ENCODE measurements at places on chromosomes 6 and 20. TPM values are rescaled to one million over a fixed set of nuclear protein-coding genes. Genes with fewer than 3 reads are reported as not detected.

REM1 gene
- total RNA-seq: not detected

- no peak for DNase-seq
Observed at GRCh38 chr6:36578431-36578830, 15.7 kb upstream of the SRSF3 start.

DNA sequence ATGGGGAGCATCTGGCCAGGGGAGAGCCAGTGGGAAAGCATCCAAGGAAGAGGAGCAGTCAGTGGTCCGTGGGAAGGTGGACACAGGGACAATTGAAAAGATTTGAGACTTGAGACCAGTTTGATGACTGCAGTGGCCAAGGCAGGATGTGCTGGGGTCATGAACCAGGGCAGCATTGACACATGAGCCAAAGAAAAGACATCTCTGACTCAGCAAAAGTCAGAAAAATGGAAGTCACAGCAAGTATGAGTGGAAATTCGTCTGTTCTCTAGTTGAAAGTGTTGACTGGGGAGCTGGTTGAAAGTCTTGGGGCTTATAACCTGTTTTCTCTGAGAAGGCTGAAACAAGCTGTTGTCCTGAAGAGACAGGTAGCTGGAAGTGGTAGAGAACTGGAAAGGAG, 31.3 kb downstream of the RAB22A start:
- peak; percentile 68 for DNase-seq

DNA sequence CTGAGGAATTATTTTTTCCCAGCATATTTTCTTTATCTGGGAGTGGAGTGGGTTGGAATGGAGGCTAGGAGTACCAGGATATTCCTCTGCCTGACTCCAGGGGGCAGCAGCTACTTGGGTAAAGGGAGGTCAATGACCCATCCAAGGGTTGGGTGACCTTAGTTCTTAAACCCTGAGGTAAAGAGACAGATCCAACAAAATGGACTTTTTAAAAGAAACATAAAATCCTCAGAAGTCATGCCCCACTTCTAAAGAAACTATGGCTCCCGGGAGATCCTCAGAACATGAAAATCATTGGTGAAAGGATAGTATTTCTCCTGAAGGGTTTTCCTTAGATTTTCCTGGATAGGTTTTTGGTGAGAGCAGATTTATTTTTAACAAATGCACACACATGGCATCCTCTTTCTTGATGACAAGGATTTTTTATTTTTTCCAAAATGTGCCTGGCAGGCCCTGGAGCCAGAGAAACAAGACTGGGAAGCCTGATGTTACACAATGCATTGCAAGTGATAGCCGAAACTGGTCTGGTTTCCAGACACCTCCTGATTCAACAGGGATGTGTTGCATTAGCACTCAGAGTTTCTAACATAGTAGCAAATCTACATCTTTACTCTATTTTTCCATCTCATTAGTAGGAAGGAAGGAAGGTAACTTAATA, 240.9 kb upstream of the BTBD3 start:
- peak; percentile 67 for DNase-seq

DNA sequence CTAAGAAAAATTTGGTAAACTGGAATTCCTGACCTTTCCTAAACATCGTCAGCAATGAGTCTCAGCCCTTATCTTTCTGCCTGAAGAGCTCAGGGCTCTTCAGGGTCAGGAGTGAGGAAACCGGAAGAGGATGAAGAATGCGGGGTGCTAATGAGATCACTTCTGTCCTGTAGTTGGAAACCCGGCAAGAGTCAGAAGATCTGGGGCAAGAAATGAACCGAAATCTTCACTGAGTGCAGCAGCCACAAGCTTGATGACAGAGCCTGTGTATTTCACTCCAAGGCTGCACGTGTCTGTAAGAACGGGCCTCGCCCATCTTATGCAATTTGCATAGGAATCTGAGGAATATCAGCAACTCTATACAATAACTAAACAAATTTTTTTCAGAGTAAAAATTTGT, 60.4 kb upstream of the QKI start:
- peak; percentile 23 for DNase-seq

REPS1 gene
- total RNA-seq: 44.6 TPM

DNA sequence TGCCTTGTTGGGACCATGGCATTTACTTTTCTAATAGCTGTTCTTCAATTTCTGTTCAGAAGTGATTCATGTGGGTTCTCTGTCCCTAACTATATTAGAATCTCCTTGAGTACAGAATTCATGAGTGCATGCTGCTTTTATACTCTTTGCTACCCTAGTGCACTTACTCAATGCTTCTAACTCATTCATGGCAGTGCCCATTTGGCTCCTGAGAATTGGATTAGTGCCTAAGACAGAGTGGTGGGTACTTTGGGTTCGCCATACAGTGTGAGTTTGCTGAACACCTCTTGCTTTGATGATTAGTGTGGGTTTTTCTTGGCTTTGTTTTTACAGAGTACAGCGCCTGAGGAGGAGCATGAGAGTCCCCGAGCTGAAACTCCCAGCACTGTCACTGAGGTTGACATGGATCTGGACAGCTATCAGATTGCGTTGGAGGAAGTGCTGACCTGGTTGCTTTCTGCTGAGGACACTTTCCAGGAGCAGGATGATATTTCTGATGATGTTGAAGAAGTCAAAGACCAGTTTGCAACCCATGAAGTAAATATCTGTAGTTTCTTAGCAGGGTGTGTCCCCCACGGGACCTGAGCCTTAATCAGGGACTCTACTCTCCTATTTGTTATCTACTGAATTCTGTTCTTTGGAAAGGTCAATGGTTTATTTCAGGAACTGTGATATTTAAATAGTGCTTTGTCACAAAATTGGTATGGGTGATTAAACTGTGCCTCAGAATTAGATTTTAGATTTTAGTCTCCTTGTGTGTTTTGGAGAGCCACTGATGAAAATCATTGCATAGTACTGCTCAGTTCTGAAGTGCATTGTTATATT, 150.7 kb downstream of the UTRN start:
- no peak for DNase-seq

DNA sequence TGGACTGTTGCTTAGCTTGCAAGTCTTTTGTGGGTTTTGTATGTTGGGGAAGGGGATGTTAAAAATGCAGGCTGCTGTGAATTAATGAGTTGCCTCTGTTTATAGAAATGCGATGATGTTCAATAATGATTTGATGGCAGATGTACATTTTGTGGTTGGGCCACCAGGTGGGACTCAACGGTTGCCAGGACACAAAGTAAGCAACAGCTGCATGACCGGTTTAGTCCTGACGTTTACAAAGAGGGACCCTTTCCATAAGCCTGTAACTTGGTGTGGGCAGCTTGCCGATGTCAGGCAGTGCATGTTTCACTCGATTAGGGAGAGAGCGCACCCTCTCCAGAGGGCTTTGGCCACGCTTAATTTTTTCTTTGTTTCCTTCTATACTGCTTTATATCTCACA, 1.3 kb downstream of the BTBD3 start:
- no peak for DNase-seq

DNA sequence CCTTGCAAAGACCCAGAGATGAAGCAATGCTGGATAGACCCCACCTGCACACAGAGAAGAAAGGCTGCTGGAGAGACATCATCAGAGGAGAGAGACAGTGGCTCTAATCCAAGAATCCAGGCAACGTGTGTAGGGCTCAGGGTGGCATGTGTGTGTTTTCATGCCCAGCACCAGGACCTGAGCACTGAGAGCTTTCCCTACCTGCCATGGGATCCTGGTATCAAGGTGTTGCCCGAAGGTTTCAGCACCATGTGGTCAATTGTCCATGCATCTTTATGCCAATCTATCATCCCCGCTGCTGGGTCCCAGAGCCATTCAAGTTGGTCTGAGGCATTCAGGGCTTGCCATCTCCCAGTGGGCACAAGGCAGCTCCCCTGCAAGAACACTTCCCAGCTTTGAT, 7.5 kb upstream of the CD93 start:
- no peak for DNase-seq

- no peak for DNase-seq
Observed at GRCh38 chr20:23117738-23118137, 31.6 kb upstream of the CD93 start.

LZTS3 gene
- 8.2 TPM for total RNA-seq

GRCh38 chr6:19530188-19530587, 307.0 kb upstream of the ID4 start:
- no peak for DNase-seq

- no peak for DNase-seq
Observed at GRCh38 chr6:169839493-169839892, 88.1 kb downstream of the ERMARD start.

DNA sequence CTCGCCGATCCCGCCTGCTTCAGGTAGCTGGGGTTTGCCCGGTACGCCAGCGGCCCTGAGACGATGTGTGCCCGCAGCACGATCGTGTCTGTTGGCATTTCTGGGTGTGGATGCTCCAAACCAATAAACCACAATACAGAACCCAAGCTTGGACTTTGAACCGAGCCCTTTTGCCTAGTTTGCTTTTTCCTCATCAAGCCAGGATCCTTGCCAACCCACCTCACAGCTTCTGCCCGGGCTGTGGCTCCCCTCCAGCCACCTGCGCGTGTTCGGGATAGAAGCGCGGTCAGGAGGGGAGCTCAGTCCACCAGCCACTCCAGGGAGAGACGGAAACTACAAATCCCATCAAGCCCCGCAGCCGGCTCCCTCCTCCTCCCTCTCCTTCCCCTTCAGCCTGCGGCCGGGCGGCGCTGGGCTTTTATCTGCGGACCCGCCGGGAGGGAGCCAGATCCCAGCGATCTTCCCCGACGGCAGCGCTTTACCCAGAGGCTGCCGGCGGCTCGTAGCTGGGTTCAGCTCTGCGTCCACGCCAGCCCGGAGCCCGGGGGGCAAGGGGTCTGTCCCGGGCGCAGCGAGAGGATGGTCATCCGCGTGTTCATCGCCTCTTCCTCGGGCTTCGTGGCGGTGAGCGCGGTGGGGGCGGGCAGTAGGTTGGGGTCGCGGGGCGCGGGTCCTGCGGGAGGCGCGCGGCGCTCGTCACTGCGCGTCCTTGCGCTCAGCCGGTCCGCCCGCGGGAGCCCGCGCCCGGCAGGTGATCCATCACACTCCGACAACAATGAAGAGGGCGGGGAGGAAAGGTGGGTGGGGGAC, at the start of gene SH3BGRL2:
TSS of gene SH3BGRL2 (plus strand) at position 447 of the 810 bp plus-strand sequence. CDS start at position 580, 133 bp downstream.
- peak; percentile 80 for DNase-seq

DNA sequence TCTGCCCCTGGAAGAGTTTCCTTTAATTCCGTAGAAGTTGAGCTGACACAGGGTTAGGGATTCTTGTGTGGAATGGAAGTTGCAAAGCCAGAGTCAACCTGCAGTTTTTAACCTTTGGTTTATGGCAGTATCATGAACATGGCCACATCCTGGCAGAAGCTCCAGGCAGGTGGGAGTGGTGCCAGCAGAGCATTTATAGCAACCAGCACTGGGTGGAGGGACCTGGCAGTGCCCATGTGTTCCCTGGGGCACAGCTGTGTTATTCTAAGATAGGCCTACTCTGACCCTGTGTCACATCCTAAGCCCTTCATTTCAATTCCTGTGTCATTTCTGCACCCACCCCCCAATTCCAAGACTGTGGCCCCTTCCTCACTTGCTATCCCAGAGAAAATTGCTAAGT, 26.1 kb upstream of the ZNF831 start:
- no peak for DNase-seq

DNA sequence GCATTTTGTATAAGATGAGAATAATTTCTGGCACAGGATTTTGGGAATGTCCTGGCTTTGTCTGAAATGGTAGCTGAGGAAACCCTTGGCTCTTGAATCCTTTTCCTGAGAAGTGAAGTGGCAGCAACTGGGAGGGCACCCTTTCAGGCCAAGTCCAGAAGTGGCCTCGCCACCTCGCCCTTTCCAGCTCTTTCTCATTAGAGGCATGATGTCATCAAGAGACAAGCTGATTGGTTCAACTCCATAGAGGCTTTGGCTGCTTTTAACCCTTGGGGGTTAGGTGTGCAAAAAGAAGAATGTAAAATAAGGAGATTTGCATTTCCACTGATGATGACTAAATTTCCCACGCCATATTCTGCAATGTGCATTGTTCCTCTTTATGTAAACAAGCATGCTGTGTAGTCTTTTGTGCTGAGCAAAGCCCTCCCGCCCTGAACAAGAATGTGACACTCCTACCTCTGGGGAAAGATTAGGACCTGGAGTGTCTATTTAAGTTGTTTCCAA, 116.5 kb downstream of the TCP11 start:
- peak; percentile 73 for DNase-seq

BMP2 gene
- 6.6 TPM for total RNA-seq

DNA sequence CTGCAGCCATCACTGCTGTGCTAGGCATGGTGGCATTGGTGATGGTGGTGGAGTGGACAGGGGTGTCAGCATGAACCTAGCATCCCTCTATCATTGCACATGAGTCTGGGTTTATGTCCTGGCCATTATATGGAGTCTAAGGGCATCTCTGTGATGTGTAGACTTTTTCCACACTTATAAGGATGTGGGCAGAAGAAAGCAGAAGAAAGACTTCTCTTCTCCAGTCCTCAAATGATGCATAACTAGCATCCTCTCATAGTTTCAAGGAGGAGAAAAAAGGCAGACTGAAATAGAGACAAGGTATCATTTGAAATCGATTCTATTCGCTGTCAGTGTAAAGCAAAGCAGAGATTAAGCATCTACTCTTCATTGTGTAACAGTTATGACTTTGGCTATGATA, 140.0 kb upstream of the ATXN1 start:
- DNase-seq: no peak

- no peak for DNase-seq
Observed at GRCh38 chr20:47493963-47494293, 7.8 kb upstream of the NCOA3 start.

TRERF1 gene
- total RNA-seq: 6.2 TPM

OR2J3 gene
- not detected for total RNA-seq

GRCh38 chr6:72623808-72624207, 1.9 kb downstream of the KCNQ5 start:
- no peak for DNase-seq

- no peak for DNase-seq
Observed at GRCh38 chr6:65148839-65149238, 558.2 kb downstream of the EYS start.

GRCh38 chr6:166275714-166276166, 32.5 kb downstream of the PRR18 start:
- DNase-seq: peak; percentile 43

GRCh38 chr6:6539036-6539435, 49.5 kb upstream of the LY86 start:
- no peak for DNase-seq
